ENCODE measurements at places on chromosomes 6 and 20.

DNA sequence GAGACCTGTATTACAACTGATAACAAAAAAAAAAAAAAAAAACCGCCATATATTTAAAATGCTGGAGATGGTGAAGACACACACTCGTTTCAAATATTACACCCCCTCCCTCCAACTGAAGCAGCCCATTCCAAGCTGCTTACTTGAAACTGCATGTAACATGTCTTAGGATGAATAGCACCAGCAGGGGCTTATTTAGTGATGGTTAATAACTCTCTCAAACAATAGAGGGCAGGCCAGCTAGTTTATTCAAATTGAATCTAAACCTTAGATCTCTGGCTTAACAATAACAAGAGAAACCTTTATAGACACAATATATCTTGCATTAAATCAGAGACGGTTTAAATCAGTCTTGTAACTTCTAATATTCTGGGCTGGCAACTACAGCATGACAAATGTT lies 9.3 kb upstream of the JPH2 start:
- no peak for DNase-seq

DNA sequence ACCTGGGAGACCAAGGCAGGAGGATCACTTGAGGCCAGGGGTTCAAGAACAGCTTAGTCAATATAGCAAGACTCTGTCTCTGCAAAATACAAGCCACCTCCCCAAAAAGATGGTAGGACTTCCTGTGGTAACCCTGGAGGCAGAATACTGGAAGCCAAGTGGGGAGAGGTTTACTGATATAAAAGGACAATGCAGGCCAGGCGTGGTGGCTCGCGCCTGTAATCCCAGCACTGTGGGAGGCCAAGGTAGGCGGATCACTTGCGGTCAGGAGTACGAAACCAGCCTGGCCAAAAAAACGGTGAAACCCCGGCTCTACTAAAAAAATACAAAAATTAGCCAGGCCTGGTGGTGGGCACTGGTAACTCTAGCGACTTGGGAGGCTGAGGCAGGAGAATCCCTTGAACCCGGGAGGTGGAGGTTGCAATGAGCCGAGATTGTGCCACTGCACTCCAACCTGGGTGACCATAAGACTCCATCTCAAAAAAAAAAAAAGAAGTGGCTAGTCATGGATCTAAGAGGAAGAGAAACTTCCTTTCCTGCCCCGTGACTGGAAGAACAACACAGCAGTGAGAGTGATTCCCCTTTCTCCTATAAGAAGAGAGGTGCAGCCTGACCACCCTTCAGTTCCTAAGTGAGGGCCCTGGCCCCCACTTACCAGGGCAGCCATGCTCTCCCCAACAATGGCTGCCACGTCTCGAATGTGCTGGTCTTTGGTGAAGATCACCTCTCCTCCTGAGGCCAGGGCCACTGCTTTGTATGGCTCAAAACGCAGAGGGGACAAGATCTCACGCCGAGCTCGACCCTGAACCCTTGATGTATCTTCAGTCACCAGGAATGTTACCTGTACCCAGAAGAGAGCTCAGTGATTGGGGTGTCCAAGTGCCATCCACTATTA lies 6.2 kb downstream of the SAPCD1 start:
- DNase-seq: no peak

DNA sequence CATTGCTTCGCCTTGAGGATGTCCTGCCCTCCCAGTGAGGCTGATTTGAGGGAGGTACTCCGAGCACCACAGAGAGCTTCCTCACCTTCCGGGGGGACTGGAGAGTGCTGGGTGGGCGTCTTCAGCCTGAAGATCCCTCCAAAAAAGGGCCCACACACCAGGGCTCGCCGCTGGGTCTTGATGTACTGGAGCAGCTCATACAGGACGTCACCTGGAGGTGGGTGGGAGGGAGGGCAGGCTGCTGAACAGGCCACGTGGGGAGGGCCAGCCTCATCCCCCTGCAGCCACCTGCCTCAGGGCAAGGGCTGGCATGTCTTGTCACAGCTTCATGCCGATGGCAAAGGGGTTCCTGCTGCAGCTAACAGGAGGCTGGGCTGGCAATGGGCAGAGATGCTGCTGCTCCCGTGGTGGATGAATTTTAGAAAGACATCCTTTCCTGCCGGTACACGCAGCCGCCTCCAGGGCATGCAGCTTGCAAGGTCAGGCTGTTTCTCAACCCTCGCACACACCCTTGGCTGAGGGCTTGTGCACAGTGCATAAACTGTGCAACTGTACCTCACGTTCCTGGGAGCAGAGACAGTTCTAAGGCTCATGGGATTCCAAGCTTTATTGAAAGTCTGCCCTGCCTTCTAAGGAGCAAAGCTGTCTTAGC lies 14.0 kb downstream of the ETV7 start:
- no peak for DNase-seq

GRCh38 chr6:145003145-145003544 lies 718.0 kb downstream of the UTRN start:
- no peak for DNase-seq

- DNase-seq: peak; percentile 54
Observed at GRCh38 chr6:4135665-4136353, 434 bp upstream of the ECI2 start.

GRCh38 chr20:19571996-19572395 lies 186.1 kb upstream of the RIN2 start:
- no peak for DNase-seq

Measured in DMS79 treated with DMSO at 0.1 percent for 48 hours (cell line).